ENCODE measurements at places on chromosomes 6 and 20. TPM values are rescaled to one million over a fixed set of nuclear protein-coding genes. Genes with fewer than 3 reads are reported as not detected.

DNA sequence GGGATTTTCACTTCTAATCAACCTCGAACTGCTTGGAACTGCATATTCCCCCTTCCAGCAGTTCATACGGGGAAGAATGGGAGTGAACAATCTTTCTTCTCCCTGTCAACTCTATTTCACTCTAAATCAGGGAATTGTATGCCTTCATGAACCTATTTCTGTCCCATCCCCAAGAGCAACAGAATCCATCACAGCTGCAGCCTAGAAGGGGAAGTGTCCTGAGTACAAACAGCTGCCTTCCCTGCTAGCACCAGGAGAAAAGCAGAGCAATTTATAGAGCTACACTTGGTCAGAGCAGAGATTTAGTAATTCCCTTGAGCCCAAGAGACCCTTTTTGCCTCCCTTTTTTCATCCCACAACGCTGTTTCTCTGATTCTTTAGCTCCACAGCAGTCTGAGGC is 208.4 kb downstream of the ADGRG6 start:
- no peak overlapping the region for H3K27ac ChIP-seq
- no peaks in the 10 kb centered on the region for H3K36me3 ChIP-seq
- DNase-seq, result no peak
- no peaks in the 10 kb centered on the region for H3K4me1 ChIP-seq
- H3K4me3 ChIP-seq, result no peak overlapping the region
- no peaks in the 10 kb centered on the region for H3K27me3 ChIP-seq

Gene GHRH
- not detected for total RNA-seq

Gene ULBP1
- 0.86 TPM for total RNA-seq

Gene ABHD16B
- total RNA-seq, result not detected

All from PC-3 (cell line).